ENCODE measurements at places on chromosomes 6 and 20.
A peak's percentile ranks its signal among the peaks of the same experiment; 100 is the strongest.

DNA sequence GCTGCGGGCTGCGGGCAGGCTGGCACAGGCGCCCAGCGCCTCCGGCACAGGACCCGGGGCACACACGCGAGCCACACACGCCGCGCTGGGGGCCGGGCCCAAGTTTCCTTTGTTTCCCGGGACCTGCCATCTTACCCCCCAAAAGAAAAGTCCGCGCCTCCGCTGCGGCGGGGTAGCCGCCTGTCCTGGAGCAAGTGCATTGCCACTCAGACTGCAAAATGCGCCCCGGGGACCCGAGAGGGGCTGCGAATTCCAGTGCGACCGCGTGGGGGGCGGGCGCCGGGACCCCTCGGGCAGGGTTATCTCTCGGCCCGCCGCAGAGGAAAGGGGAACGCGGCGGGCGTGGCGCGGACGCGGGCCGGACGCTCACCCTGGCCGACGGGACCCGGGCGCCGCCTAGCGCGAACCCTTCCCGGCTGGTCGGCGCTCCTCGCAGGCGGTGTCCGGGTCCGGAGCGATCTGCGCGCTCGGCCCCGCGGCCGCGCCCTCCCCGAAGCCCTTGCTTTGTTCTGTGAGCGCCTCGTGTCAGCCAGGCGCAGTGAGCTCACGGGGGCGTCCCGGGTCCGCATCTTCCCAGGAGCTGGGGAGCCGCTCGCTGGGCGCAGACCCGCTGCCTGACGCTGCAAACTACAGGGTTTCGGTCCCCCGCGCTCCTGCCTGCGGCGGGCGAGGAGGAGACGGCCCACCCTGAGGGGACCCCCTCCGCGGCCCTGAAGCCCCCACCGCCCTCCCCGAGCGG is 639 bp upstream of the CD24 start:
- DNase-seq, result no peak

GRCh38 chr6:20440296-20440695 is 38.6 kb downstream of the E2F3 start:
- no peak for DNase-seq

DNA sequence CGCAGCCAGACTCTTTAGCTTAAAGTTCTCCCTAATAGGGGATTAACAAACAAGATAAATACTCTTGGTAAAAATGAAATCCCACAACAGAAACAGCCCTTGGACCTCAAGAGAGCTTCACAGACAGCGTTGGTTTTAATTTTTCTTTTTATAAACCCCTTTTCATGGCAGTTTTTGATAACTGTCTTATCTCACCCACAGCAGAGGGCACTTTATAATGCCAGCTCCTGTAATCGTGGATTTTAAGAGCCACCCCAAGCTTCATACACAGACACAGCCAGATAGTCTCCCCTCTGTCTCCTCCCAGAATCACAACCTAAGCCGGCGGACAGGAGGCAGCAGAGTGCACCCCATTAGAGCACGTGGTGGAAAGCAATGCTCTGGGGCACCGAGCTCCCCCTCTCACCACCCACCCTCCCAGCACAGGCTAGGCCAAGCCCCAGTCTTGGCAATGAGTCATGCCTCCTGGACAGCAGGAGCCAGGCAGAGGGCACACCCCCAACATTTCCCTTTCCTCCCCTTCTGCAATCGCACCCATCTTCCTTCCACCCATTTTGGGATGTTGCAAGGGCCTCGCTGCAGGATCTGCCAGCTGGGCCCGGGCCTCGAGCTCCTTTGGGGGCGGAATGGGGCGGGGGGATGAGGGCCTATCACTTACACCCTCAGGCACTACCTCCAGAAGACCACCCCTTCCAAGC is 2.4 kb downstream of the JAG1 start:
- DNase-seq, result no peak

GRCh38 chr6:30747902-30748769 is 3.8 kb upstream of the IER3 start:
- DNase-seq, result no peak

DNA sequence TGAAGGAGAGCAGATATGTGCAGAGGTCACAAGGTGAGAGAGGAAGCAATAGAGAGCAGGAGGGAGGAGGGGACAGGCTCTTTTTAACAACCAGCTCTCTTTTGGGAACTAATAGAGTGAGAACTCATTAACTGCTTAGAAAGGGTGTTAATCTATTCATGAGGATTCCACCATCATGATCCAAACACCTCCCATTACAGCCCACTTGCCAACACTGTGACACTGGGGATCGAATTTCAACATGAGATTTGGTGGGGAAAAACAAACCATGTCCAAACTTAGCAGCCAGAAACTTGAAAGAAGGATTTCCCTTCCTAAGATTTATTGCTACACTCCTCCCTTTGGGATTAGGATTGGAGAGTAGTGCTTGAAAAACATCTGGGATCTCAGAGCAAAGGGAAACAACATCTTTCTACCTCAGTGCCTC is 135.5 kb upstream of the PLCB4 start:
- DNase-seq, result no peak

DNA sequence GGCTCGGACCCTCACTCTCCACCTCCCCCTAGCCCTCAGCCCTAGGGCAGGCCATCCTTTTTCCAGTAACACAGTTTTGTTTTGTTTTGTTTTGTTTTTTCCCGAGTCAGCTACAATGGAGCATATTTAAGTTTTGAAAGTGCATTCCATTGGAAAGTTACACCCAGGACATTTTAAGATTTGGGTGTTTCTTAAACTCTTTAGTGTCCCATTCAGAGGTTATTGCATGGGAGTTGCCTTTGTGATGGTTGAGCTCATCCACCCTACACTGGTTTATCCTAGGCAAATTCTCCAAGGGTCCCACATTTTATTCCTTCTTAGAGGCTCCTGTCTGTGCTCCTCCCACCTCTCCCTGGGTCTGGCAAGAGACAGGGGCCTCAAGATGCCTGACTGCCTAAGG is 58.9 kb downstream of the THBS2 start:
- no peak for DNase-seq

- no peak for DNase-seq
Measured at GRCh38 chr20:6104493-6105188, 18.2 kb downstream of the FERMT1 start.

DNA sequence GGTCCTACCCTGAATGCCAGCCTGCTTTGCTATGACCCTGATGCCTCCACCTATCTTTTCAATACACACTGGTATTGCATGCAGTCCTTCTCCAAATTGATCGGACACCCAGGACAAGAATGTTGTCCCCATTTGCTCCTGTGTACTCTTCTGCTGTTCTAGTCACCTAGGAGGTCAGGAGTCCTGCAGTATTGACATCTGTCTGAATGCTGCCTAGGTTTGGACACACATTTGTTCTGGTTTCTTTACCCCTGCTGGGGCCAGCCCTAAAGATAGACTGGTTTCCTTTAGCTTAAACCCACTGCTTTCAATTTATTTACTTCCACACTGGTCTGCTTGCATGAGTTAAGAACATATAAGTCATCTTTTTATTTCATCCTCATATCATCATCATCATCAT is 167.0 kb upstream of the CCN2 start:
- no peak for DNase-seq

GRCh38 chr6:439641-440167 is 48.2 kb downstream of the IRF4 start:
- DNase-seq, result no peak

DNA sequence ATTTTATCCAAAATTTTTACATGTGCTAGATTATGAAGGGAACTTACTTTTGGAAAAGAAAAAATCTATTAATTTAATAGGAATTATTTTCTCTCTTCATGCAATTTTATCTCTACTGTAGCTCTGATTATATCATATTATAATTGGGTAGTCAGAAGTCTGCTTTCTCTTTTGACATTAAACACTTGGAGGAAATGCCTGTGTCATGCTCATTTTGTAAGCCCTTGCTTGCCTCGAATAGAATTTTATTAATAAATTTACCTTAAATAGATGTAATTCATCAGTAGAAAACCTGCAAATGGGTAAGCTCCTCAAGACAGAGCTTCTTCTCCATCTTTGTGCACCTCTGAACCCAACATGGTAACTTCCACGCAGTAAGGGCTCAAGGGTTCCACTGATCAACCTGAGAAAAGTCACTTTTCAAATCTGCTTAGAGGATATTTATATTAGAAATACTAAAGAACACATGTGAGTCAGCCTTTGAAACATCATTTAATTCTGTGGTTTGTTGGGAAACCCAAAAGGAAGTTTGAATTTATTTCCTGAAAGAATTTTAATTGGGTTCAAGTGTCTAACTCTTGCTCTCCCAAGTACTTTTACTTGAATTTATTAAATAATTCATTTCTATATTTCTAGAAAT is 266.0 kb downstream of the ALDH8A1 start:
- no peak for DNase-seq

- DNase-seq, result no peak
Measured at GRCh38 chr20:37452236-37452635, 68.8 kb upstream of the NNAT start.

DNA sequence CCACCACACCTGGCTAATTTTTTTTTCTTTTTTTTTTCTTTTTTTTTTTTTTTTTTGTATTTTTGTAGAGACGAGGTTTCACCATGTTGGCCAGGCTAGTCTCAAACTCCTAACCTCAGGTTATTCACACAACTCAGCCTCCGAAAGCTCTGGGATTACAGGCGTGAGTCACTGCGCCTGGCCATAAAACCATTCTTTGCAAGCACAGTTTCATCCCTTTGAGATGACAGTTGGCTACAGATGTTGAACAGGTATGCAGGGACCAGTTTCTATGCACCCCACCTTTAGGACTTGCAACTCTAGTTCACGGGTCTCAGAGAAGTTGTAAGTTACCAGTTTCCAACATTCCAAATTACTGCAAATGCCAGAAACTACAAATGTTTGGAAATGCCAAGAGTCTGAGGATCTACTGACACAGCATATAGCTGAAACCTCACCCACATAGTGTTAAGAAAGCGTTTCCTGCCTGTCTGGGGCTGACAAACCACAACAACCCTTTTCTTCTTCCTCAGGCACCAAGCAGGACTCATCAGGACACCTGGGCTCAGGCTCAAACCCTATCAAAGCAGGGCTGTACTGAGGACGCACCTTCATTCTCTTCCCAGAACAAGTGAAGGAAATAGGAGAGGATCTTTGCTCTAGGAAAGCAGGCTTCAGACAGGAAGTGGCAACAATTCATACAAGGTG is 22.9 kb downstream of the ARHGAP18 start:
- peak; percentile 23 for DNase-seq

- no peak for DNase-seq
Measured at GRCh38 chr6:89489078-89489477, 56.1 kb downstream of the ANKRD6 start.

GRCh38 chr20:52348434-52348833 is 156.9 kb upstream of the ZFP64 start:
- no peak for DNase-seq
